KBM-7 (cell line): ENCODE measurements at places on chromosomes 13 and 19.

GRCh38 chr13:52359534-52359933 is 46.4 kb downstream of the THSD1 start:
- DNase-seq, result no peak

GRCh38 chr13:50845211-50845610 is 1.7 kb upstream of the DLEU7 start:
- DNase-seq, result no peak

DNA sequence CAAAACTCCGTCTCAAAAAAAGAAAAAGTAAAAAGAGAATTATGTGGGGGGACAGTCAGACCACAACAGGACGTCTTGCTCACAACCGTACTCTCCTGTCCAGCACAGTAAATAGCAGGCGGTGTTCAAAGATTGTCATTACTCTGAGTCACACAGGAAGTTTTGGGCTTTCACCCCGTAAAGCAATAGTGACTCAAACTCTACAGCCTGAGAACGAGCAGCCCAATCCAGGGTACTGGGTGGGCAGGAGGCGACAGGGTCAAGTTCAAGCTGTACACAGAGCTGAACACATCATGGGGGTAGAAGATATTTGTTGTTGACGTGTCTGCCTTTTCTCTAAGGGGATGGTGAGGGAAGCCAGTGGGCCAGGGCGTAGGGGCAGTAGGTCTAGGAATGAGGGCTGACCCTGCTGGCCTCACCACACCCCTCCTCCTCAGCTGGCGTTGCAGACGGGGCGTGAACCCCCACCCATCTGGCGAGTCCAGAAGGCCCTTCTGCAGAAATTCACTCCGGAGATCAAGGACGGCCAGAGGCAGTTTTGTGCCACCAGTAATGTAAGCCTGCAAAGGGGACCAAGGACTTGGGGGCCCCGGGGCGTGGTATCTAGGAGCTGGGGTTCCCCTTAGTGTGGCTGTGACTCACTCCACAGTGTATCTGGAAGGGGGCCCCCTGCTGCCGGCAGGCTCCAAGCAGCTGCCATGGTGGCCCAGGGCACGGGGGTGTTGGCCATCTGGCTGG is 23.3 kb downstream of the PRR12 start:
- no peak for DNase-seq

DNA sequence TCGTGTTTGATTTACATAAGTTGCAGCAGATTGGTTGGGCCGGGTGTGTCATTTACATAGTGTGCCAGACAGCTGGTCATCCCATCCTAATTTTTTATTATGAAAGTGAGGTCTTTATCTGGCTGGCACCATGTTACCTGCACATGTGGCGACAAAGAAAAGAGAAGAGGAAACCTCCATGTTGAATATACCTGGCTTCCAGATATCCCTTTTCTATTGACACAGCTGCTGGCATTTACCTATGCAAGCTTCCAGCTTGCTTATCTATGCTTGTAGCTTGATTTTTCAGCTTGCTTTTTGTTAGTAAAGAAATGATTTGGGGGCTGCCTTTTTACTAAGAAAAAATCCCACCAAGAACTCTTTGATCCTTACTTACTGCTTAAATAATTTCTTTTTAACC is 681.3 kb upstream of the SLITRK1 start:
- DNase-seq, result no peak

DNA sequence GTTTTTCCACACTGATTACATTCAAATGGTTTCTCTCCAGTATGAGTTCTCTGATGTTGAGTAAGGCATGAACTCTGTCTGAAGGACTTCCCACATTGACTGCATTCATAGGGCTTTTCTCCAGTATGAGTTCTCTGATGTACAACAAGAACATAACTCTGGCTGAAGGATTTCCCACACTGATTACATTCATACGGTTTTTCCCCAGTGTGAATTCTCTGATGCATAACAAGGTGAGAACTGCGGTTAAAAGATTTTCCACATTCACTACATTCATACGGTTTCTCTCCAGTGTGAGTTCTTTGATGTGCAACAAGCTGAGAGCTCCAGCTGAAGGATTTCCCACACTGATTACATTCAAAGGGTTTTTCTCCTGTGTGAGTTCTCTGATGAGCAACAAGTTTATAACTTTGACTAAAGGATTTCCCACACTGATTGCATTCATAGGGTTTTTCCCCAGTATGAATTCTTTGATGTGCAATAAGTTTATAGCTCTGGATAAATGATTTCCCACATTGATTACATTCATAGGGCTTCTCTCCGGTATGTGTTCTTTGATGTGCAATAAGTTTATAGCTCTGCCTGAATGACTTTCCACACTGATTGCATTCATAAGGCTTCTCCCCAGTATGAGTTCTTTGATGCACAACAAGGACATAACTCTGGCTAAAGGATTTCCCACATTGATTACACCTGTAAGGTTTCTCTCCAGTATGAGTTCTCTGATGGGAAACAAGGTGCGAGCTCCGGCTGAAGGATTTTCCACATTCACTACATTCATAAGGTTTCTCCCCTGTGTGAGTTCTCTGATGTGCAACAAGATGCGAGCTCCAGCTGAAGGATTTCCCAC is 23.5 kb downstream of the ZNF180 start:
- peak; percentile 50 for DNase-seq
